AG04449 (cell line): ENCODE measurements at places on chromosomes 1 and 21.

DNA sequence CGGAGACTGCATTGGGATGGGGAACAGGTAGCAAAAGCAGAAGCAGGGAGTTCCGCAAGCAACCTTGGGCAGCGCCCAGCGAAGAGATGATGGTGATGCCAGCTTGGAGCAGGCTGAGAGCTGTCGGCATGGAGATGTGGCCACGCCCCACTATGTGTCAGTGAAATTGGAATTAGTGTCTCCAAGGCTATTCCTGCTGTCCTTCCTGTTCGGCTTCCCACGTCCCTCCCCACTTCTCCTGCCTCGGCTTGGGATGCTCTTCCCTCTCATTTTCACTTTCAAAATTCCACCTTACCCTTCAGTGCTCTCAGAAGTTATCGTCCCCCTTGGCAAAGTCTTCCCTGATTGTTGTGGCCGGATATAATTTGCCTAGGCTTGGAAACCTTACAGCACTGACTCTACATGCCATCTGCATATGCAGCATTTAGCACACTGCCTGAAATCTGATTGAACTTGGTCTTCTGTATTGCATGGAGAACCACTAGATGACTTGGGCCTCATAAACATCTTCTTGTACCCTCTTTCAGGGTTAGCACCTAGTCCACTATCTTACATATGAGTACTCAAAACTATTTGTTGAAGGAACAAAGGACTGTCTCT lies 270.7 kb upstream of the RUNX1 start:
- no peak for DNase-seq

DNA sequence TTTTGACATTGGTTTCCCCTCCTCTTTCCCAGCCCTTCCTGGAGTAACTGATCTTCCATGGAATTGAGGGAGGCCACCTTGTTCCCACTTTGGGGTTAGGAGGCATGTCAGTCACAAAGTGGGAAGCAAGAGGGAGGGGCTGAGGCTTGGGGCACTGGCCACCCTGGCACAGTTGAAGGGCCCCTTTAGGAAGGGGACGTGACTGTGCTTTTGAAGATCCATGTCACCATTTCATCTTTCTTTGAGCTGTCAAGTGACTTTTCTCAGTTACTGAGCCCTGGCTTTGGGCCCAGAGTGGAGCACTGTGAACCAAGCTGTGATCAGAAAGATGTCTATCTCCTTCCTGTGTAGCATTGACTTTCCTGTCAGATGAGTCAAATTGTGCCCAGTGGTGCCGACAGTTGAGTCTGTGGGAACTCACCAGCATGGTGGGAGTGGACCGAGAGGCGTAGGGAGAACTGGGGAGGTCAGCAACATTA lies 38.5 kb upstream of the TDRD10 start:
- DNase-seq = no peak

- DNase-seq = no peak
Observed at GRCh38 chr1:155103325-155103724, 24.4 kb upstream of the EFNA1 start.

GRCh38 chr1:2230781-2231531 lies 2.8 kb downstream of the SKI start:
- no peak for DNase-seq

- DNase-seq = no peak
Observed at GRCh38 chr1:204493984-204494280, 673 bp downstream of the PIK3C2B start.
